SHP77 (cell line): ENCODE measurements at places on chromosomes 16 and 17.
A peak's percentile ranks its signal among the peaks of the same experiment; 100 is the strongest.

DNA sequence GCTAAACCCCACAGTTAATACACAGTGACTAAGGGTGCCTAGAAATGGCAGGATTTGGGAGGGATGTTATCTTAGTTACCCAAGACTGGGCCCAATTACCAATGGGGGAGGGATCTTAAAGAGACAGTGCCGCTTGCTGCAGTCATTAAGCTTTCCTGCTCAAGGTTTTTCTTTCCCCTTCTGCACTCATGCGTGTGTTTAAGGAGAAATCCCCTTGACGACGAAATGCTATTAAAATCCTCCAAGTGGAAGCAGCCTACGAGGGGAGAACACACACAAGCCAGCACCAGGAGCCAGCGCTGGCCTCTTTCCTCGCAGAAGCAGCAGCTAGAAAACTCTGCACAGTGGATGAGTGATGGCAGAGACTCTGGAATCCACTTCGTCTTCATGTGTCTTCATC lies 22.0 kb downstream of the SALL1 start:
- no peak for DNase-seq

DNA sequence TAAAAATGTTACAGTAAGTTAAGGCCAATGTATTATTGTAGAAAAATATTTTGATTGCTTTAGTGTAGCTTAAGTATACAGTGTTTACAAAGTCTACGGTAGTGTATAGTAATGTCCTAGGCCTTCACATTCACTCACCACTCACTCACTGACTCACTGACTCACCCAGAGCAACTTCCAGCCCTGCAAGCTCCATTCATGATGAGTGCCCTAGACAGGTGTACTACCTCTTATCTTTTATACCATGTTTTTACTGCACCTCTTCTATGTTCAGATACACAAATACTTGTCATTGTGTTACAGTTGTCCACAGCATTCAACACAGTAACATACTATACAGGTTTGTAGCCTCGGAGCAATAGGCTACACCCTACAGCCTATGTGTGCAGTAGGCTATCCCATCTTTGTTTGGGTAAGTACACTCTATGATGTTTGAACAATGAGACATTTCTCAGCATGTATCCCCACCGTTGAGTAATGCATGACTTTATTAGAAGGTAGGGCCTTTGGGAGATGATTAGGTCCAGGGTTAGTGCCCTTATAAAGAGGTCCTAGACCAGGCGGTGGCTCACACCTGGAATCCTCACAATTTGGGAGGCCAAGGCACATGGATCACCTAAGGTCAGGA lies 117.8 kb downstream of the SLC39A11 start:
- no peak for DNase-seq

DNA sequence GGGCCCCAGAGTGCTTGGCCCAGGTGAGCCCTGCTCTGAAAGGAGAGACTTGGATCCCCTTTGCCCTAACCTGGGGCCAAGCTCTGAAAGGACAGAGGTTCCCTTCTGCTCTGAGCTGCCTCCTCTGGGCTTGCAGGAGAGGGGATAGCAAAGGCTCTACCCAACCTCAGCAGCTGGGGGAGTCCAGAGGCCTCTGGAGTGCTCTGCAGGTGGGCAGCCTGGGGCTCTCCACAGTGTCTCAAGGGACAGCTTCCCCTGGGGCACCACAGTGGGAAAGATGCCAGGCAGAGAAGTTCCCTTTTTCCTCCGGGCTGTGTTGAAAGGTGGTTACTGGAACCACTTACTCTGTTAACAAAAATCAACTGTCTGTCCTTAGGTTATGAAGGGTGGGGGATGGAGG lies 48.2 kb upstream of the MGAT5B start:
- peak; percentile 34 for DNase-seq

- DNase-seq, result no peak
Measured at GRCh38 chr16:2720064-2720457, at the start of gene PRSS27. TSS of gene PRSS27 (minus strand) at chr16:2720224. CDS start at chr16:2720160, 64 bp downstream.

GRCh38 chr16:72894293-72895151 lies 153.4 kb downstream of the ZFHX3 start:
- no peak for DNase-seq

DNA sequence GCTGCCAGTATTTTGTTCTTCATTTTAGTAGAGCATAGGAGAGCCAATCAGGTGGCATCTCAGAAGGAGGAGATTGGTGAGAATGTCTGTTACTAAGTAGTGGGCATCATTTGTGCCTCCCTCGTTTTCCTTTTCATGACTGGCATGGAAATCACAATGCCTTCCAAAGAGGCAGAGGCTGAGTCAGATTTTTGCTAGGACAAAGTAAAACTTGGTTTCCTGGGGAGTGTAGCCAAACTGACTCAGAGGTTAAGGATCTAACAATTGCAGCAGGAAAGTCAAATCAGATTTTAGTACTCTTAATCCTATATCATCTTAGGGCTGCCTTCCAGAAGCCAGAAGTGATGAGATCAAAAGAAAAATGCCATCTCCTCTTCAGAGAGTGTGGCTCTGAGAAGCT lies 138.7 kb downstream of the ANKFN1 start:
- no peak for DNase-seq

DNA sequence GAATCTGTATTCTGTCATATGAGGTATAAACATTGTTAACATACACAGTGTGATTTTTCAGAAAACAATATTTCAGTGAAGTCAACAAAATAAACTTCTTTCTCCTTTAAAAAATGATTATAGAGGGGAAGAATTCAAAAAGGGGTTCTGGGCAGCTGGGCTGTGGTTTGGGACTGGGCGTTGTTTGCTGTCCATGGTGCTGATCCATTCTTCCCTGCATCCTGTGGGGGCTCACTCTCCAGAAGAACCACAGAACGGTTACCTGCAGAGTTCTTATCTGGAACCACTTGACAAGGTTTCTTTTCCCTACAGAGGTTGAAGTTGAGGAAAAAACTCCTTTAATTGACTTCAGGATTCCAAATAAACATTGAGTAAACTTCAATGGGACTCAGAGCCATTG lies 1091.0 kb downstream of the CDH8 start:
- no peak for DNase-seq

DNA sequence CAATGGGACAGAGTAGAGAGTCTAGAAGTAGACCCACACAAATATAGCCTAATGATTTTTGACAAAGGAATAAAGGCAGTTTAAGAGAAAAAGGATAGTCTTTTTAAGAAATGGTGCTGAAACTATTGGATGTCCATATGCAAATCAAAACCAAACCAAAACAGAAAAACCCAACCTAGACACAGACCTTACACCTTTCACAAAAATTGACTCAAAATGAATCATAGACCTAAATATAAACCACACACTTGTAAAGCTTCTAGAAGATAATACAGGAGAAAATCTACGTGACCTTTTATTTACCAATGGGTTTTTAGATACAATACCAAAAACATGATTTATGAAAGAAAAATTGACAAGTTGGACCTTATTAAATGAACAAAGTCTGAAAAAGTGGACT lies 66.4 kb upstream of the MPHOSPH6 start:
- DNase-seq, result no peak

DNA sequence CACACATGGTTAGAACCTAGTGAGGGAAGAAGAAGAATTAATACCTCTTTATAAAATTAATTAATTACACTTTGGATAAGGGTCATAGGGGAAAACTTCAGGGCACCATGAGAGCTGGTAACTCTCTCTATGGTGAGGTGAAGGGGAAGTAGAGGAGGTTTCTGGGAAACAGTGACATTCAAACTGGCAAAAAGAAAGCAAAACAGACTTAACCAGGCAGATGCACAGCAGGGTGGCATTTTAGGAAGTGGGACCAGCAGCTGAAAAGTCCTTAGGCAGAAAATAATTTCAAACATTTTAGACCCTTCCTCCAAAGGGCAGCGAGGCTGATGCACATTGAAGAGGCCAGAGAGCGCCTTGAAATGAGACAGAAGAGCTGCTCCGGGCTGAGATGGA lies 157.8 kb downstream of the CDH13 start:
- DNase-seq, result no peak

- no peak for DNase-seq
Measured at GRCh38 chr16:56691885-56692284, 9.6 kb downstream of the MT1X start.

GRCh38 chr16:52265446-52265861 lies 281.5 kb downstream of the TOX3 start:
- peak; percentile 83 for DNase-seq

- no peak for DNase-seq
Measured at GRCh38 chr17:8001976-8002720, at the start of gene GUCY2D. TSS of gene GUCY2D (plus strand) at chr17:8002615. CDS start at chr17:8003048, 433 bp downstream.

DNA sequence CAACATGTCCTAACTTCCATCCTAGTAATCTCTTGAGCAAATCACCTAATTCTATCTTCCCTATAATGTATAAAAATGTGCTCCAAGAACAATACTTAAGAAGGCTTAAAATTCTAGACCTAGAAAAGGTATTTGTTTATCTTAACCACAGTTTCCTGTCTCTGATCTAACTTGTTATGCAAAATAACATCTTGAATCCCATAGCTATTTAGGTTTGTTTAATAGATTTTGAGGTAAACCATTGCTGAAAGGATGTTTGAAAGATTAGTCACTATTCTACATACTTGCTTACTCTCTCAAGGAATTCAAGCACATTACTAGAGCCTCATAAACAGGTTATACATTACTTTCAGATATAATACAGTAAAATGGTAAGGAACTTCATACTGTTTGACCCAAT lies 13.0 kb downstream of the CA10 start:
- no peak for DNase-seq

DNA sequence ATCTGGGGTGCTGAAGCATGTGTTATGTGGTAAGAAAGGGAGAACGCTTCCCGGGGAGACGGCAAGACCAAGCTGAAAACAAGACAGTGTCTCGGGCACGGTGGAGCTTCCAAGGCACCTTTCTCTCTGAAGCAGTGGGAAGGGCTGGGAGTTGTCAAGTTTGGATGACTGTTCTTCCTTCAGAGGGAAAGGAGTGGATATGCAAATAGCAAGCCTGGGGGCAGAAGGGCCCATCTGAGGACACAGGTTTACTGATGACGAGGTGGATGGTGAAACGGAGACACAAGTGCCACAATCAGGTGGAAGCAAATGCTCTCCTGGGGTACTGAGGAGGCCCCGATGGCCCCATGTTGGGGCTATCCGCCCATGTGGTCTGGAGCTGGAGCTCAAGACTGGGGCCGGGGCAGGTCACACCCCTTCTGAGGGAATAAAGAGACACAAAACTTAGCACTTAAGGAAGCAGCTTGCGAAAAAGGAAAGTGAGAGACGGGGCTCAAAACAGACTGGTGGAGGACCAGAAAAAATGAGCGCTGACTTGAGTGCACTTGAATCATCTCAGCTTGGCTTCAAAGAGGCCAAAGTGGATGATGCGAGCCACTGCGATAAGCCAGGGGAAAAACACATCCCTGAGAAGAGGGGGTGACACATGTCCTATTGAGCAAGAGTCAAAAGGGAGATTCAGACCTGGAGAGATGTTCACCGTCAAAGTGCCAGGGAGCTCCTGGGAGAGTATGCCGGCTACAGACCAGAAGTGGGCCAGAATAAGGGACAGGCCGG lies 34.8 kb upstream of the MTSS2 start:
- no peak for DNase-seq

DNA sequence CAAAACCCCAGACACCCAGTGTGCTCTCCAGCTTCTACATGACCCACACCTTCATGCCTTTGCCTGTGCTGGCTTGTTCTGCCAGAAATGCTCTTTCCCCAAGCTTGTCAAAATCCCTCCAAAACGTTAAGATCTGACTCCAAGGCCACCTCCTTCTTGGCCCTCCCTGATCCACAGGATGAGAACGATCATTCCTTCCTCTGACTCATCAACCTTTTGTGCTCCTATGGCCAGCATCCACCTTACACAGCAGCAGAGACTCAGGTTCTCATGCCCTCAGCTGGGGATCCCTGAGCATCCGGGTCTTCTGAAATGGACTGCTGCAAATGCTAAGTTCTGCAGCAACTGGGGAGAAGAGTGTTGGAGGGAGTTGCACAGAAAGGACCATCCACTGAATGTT lies 2.9 kb downstream of the ZBTB4 start:
- no peak for DNase-seq

DNA sequence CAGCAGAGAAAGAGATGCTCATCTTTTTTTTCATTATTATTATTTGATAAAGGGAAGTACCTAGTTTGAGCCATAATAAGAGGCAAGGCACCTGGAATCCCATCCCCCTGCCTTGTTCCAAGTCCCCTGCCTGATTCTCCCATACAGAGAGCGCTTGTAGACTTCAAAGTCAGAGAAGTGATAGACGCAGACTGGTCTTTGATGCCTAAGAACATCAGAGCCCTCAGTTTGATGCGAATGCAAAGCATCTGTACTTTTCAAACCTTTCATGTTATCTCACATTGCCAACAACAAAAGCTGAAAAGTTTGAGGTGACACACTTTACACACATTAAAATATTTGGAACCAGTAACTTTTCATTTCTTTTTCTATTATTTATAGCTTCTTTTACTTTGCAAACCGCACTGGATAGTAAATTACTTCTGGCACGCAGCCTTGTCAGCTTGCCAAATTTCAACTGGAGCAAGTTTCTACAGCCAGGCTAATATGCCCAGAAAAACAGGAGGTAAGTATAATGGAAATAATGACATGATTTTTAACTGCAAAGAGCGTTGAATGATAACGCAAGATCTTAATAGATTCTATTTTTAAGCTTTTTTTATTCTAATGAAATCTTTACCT lies 5.9 kb upstream of the UTP6 start:
- DNase-seq, result no peak

GRCh38 chr16:30874821-30875717 lies 18.8 kb downstream of the BCL7C start:
- peak; percentile 95 for DNase-seq

DNA sequence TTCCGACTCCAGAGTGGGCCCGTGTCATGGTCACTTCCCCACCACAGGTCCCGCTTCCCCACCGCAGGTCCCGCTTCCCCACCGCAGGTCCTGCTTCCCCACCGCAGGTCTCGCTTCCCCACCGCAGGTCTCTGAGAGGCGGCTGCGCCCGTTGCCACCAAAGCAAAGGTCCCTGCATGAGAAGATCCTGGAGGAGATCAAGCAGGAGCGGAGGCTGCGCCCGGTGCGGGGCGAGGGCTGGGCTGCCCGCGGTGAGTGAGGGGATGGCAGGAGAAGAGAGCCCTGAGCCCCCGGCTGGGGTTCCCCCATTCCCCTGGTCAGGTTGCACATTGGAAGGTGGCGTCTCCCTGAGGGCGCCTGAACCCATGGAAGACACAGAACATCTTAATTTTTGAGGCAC lies 17.4 kb upstream of the TCF25 start:
- DNase-seq, result no peak

GRCh38 chr16:87661561-87661960 lies 59.3 kb downstream of the JPH3 start:
- no peak for DNase-seq

GRCh38 chr16:57262841-57263540 lies 17.9 kb downstream of the ARL2BP start:
- DNase-seq, result no peak

GRCh38 chr17:7019839-7020519 lies 2.9 kb upstream of the BCL6B start:
- peak; percentile 78 for DNase-seq

GRCh38 chr16:15691046-15691445 lies 41.0 kb downstream of the NDE1 start:
- no peak for DNase-seq

GRCh38 chr17:77320044-77320440 lies 179.3 kb downstream of the SEC14L1 start:
- no peak for DNase-seq
